ENCODE measurements at places on chromosomes 3 and 15.

- no peak for DNase-seq
These were observed 4.8 kb downstream of the RARRES1 start for GRCh38 chr3:158727206-158728060.

GRCh38 chr3:192940129-192940528, 22.5 kb upstream of the MB21D2 start:
- no peak for DNase-seq

- no peak for DNase-seq
These were observed 123.2 kb downstream of the MAGI1 start for GRCh38 chr3:65915477-65915876.

GRCh38 chr3:174858353-174858752, 781 bp upstream of the NAALADL2 start:
- DNase-seq, result no peak

- no peak for DNase-seq
These were observed 665 bp upstream of the RASGRP1 start for GRCh38 chr15:38565287-38565670.

- DNase-seq, result no peak
These were observed 14.6 kb downstream of the NUDT16 start for GRCh38 chr3:131396170-131396569.

GRCh38 chr3:195107593-195107992, 163.4 kb downstream of the XXYLT1 start:
- no peak for DNase-seq

DNA sequence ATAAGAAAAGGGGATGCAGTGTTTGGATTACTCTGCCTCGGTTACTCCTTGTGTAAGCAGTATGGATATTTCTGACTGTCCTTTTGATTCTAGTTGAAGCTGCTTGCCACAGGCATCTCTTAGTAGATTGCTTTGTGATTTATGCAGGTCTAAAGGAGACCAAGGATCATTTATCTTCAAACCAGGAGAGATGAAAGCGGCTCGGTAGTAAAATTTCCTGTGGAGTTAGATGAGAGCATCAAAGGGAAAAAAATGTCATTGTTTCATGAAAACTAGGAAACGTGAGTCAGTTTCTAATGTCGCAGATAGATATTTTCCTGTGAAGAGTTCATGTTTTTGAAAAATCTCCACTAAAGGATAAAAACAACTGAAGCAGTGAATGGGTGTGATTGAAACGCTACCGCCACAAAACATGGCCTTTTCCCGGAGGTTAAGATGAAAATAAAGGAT, 254.0 kb upstream of the TBL1XR1 start:
- DNase-seq, result no peak

- no peak for DNase-seq
These were observed 511.9 kb downstream of the ZIC1 start for GRCh38 chr3:147921051-147921450.

DNA sequence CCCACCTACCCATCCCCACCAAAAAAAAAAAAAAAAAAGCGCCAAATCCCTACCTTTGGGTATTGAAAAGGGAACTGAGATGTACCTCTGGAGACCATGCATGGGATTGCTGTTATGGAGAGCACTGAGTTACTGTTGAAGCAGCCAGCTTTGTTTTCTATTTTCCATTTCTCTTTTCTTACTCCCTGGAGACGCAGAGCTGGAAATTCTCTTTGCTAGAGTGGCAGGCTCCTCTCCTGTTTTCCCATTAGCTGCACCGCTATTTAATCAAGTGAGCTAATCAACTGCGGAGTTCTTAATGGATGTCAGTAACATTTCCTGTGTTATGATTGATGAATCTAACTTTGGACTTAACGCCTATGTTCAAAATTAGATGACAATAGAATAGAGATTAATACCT, 136.1 kb upstream of the LMCD1 start:
- no peak for DNase-seq

GRCh38 chr15:93043621-93044300, 45.2 kb downstream of the RGMA start:
- no peak for DNase-seq

- DNase-seq, result no peak
These were observed 35.6 kb downstream of the SRPRB start for GRCh38 chr3:133841196-133841595.

DNA sequence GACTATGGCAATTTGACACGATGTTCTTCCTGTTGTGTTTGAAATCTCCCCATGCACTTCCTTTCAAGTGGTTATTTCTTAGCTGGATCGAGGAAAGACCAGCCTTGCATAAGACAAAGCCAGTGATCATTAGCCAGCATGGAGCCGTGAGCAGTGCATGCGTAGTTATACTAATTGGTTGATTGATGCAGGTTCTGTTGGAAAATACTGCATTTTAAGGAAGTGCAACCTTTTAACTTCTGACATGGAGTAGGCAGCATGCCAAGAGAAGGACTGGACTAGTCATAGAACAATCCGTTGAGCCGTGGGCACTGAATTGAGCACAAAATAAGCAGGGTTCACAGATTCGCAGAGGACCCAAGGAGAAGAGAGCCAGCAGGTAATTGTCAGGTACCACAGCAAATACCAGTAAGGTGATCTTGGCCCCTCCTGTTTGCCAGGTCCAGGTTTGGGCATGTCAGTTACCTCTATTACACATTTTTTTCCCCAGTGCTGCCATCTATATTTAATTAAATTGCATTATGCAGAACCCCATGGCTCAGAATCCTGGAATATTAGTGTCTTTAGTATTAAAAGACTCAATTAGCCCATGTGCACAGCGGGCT, 29.0 kb upstream of the BCL6 start:
- DNase-seq, result no peak

Measured in cortex of kidney (tissue), 1 donor.